CMK (cell line): ENCODE measurements at places on chromosomes 6 and 20.

- no peak for DNase-seq
These were observed 71.2 kb downstream of the HIVEP1 start for GRCh38 chr6:12083302-12083701.

DNA sequence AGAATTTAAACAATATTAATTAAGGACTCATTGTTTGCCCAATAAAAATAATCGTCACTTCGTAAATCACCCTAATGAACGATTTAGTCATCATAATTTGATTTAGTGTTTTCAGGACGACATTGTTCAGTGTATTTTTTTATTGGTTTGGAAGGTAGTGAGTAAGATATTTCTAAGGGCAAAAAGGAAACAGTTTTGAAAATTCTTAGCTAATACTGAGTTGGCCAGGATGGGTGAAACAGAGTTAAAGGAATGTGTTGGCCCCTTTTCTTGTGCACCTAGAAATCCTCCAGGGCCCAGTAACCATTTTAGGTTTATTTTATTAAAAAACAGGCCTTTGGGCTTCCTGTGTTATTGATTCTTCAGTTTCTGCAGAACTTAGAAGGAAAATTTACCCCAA is 25.3 kb downstream of the ANKS1A start:
- DNase-seq: no peak

- DNase-seq: no peak
These were observed 29.9 kb downstream of the FBXO30 start for GRCh38 chr6:145784683-145785082.

- DNase-seq: no peak
These were observed 52.2 kb downstream of the MARCKS start for GRCh38 chr6:113909224-113909856.

DNA sequence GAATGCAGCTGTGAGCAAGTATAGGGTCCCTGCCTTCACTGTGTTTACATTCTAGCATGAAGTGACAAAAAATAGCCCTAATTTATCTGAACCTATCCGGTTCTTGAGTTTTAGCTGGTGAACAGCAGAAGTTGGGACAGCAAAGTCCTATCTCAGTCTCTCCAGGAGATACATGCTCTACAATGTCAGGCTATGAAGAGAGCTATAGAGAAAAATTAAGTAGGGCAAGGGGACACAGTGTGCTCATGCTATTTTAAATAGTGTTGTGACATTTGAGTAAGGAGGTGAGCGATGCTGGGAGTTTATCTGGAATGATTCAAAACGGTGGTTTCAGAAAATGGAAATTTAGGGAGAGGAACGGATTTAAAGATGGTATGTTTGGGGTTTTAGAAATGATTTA is 20.4 kb downstream of the SRPK1 start:
- DNase-seq: no peak

- no peak for DNase-seq
These were observed 14.7 kb upstream of the CDKN1A start for GRCh38 chr6:36663504-36664446.

DNA sequence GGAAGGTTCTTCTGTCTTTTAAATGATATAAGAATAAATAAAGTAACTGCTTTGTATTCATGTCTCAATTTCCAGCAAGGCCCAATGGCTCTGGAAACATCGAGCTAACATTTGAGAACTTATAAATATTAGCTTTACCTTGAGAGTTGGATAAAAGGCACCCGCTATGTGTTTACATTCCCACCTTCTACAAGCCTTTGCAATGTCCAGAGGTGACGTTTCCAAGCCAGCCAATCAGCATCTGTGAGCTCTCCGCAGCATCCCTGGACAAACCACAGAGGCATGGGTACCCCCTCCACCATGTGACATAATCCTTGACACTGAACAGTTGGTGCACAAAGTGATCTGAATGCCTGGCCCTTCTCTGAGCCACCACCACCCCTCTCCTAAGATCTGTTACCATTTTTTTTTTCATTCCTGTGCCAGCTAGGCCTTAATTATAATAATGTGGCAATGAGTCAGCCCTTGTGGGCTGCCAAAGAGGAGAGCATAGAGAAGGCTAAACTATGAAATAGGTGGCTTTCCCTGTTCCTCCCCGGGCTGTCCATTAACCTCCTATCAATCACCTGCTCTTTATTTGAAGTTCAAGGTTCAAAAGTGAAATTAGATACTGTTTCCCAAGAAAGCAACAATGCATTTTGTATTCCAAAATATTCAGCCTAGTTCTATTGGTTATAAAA is 4.1 kb downstream of the CBLN4 start:
- DNase-seq: no peak

DNA sequence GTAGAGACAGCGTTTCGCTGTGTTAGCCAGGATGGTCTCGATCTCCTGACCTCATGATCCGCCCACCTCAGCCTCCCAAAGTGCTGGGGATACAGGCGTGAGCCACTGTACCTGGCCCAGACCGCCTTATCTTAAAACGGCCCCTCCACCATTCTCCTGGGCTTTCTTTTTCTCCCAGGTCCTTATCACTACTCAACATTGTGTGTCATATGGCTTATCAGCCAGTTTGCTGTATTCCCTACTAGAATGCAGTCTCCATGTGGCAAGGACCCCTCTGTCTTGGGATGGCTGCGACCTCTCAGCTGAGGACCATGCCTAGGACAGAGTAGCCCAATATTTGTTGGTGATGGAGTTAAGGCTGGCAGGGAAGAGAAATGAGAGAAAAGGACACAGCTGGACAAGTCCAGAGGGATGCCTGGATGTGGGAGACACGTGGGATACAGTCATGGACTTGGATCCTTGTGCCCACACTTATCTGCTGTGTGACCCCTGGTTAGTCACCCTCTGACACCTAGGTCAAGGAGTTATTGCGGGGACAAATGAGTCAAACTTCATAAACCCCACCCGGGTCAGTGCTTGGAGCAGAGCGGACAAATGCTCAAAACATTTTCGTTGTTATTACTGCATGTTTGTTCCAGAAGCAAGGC is 24.0 kb downstream of the ADA start:
- no peak for DNase-seq

DNA sequence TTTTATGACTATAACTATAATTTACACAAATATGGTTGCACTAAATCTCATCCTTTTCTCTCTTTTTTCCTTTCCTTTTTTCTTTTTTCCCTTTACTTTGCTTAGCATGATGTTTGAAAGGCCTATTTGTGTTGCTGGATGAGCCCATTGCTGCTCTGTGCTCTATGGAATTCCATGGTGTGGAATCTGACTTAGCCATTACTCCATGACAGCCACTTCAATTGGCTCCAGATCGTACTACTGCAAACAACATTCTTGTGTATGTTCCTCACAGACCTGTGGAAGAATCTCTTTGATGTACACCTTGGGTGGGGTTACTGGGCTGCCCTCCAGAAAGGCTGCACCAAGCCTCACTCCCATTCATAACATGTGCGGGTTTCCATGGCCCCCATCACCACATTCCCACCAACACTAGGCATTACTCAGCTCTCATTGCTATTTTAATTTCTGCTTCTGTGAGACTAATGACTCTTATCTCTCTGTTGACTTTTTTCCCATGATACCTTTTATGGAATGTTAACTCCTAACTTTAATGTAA is 979.0 kb downstream of the KIF16B start:
- DNase-seq: no peak

GRCh38 chr20:5841522-5841921 is 91.3 kb downstream of the SHLD1 start:
- no peak for DNase-seq

DNA sequence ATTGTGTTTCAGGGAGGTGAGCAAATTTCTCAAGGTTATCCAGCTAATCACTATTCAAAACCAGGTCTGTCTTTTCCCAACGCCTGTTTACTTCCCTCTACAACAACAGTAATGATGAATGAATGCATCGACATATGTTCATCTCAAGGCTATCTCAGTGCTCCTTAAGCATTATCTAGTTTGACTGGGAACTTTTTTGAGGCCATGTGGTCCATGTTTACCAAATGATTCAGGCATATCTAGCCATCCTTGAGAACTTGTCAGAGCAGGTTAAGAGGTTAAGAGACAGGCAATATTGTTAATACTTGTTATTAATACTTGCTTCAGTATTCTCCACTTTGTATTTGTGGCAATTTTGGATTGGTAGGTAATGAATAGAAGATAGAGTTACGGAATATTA is 1038.4 kb upstream of the FLRT3 start:
- no peak for DNase-seq

DNA sequence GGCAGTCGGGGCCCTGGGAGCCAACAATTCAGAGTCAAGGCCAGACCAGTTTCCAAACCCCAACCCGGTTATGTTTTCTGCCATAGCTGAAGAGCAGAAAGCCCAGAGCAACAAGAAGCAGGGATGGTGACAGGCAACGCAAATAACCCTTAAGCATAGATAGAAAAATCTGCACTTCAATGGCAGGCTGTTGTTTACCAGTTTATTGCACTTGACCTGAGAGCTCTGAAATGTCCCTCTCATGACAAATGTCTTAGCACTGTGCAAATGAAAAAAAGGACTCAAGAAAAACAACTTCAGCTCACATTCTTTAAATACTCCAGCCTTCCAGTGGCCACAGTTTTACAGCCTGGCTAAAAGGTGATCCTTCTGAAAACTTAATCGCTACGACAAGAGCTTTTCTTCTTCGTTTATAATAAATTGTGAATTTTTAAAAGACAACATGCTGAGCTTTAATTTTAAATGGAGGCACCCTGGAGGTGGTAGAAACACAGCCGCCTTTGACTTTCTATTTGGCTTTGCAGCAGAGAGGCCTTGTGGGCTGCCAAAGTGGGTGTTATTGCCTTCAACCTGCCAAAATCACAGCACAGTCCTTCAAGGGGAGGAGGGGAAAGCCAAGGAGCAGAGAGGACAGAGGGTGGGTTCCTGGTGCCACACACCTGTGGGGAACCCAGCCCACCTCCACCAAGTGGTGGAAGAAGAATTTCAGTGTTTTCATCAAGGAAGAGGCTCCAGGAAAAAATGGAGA is 289.5 kb upstream of the CDYL start:
- DNase-seq: no peak

GRCh38 chr6:115220551-115221159 is 840.0 kb downstream of the FRK start:
- DNase-seq: no peak
